ENCODE measurements at places on chromosomes 4 and X. TPM values are rescaled to one million over a fixed set of nuclear protein-coding genes. Genes with fewer than 3 reads are reported as not detected.

- no peaks in the 10 kb centered on the region for H3K27me3 ChIP-seq
- H3K4me3 ChIP-seq = no peak overlapping the region
- no peak overlapping the region for H3K27ac ChIP-seq
These were observed 77.7 kb downstream of the MAML3 start for GRCh38 chr4:140076307-140076706.

DNA sequence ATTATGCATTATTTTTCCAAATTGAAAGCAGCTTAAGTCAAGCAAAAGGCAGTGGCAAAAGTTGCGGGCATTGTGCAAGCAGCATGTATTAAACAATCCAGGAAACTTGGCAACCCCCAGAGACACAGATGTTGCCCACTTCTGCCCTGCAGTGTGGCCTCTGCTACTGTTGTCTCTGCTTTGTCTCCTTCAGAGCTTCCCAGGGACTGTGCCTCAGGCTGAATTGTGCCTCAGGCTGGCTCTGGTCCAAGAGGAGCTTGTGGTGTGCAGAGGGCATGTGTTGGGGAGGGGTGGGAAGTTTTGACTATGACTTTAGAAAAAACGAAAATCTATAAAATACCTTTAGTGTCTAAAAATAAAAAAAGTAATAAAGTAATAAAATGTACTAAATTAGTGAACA lies 201.4 kb downstream of the CCSER1 start:
- H3K4me3 ChIP-seq = no peak overlapping the region
- no peaks in the 10 kb centered on the region for H3K27me3 ChIP-seq
- no peak for DNase-seq

DNA sequence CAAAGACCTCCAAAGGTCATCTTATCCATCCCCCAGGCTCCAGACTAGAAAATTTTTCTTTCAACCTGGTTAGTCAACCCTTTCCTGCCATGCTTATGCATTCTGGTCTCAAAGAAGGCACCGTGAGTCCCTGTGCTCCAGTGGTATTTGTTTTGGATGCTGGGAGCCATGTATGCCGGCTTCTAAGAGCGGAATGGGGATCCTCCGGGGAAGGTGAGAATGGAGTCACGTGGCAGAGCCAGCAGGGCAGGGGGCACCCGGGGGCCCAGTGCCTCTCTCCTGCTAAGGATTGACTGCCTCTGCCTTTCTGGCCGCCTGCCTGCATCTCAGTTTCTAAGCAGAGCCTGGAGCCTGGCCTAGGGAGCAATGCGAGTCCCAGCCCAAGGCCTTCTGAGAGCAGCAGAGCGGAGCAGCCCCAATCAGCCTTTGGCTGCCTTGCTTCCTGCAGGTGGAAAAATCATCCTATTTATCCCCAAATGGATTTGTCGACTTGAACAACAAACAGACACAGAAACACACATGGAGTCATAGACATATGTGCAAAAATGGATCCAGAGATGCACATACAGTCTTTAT lies 141.0 kb downstream of the PJA1 start:
- H3K27ac ChIP-seq = no peak overlapping the region
- H3K4me3 ChIP-seq = no peak overlapping the region
- no peaks in the 10 kb centered on the region for H3K27me3 ChIP-seq
- H3K36me3 ChIP-seq = no peaks in the 10 kb centered on the region

- DNase-seq = no peak
- H3K4me3 ChIP-seq = no peak overlapping the region
- no peaks in the 10 kb centered on the region for H3K36me3 ChIP-seq
- H3K4me1 ChIP-seq = peaks cover 1% of the 10 kb centered on the region
- H3K27ac ChIP-seq = no peak overlapping the region
These were observed 19.6 kb downstream of the IL13RA2 start for GRCh38 chrX:114997779-114998178.

DNA sequence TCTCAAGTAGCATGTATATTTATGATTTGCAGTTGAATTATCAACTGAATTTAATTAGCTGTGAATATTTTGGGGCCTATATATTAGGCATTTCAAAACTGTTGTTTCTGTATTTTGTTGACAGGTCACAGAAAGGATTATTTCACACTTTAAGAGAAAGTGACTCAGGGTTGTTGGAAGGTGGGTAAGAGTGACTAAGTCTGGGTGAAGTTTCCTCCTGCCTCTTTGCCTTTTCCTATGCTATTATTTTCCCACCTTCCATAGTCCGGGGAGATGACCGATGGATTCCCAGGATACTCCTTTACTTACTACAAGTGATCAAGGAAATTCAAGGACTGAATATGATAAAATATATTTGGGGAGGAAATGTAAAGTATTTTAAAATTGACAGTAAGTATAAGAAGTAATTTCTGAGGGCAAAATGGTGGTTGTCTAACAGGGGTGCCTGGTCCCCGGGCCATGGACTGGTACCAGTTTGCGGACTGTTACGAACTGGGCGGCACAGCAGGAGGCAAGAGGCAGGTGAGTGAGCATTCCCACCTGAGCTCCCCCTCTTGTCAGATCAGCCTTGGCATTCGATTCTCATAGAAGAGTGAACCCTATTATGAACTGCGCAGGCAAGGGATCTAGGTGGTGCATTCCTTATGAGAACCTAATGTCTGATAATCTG lies 175.5 kb upstream of the GPRIN3 start:
- DNase-seq = no peak
- no peaks in the 10 kb centered on the region for H3K36me3 ChIP-seq
- H3K27ac ChIP-seq = no peak overlapping the region
- no peak overlapping the region for H3K4me3 ChIP-seq
- H3K4me1 ChIP-seq = no peaks in the 10 kb centered on the region

- H3K4me3 ChIP-seq = peak overlapping the region; percentile 96
- H3K27me3 ChIP-seq = no peaks in the 10 kb centered on the region
- no peaks in the 10 kb centered on the region for H3K4me1 ChIP-seq
- H3K36me3 ChIP-seq = no peaks in the 10 kb centered on the region
- DNase-seq = peak; percentile 54
These were observed 660 bp downstream of the WWC2 start for GRCh38 chr4:183099537-183100297.

DNA sequence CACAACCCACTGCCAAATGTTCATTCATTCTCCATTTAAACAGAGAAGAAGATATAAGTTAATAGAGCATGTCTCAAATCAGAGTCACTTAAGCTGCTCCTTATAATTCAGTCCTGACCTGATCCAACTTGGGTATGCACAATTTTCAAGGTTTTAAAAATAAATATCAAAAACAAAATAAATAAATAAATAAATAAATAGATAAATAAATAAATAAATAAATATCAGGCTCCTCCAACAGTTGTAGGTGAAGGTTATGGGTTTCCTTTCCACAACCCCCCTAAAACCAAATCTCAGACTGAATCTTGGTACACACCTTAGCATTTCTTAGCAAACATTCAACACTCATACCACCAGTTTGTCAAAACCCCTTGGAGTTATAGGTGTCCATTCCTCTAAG lies 204.4 kb downstream of the PARM1 start:
- H3K27ac ChIP-seq = no peak overlapping the region
- no peaks in the 10 kb centered on the region for H3K36me3 ChIP-seq
- DNase-seq = no peak
- H3K27me3 ChIP-seq = no peaks in the 10 kb centered on the region
- no peaks in the 10 kb centered on the region for H3K4me1 ChIP-seq

GRCh38 chr4:79850626-79851025 lies 222.4 kb downstream of the ANTXR2 start:
- no peaks in the 10 kb centered on the region for H3K36me3 ChIP-seq
- peaks cover 1% of the 10 kb centered on the region for H3K4me1 ChIP-seq
- no peak for DNase-seq
- no peaks in the 10 kb centered on the region for H3K27me3 ChIP-seq

- H3K36me3 ChIP-seq = no peaks in the 10 kb centered on the region
- no peaks in the 10 kb centered on the region for H3K27me3 ChIP-seq
- H3K27ac ChIP-seq = no peak overlapping the region
- no peaks in the 10 kb centered on the region for H3K4me1 ChIP-seq
These were observed 65.4 kb downstream of the RTL3 start for GRCh38 chrX:78593701-78594100.

- no peak overlapping the region for H3K27ac ChIP-seq
- no peaks in the 10 kb centered on the region for H3K36me3 ChIP-seq
- H3K4me1 ChIP-seq = no peaks in the 10 kb centered on the region
- DNase-seq = no peak
These were observed 587.2 kb downstream of the EPHA5 start for GRCh38 chr4:65083076-65083475.

DNA sequence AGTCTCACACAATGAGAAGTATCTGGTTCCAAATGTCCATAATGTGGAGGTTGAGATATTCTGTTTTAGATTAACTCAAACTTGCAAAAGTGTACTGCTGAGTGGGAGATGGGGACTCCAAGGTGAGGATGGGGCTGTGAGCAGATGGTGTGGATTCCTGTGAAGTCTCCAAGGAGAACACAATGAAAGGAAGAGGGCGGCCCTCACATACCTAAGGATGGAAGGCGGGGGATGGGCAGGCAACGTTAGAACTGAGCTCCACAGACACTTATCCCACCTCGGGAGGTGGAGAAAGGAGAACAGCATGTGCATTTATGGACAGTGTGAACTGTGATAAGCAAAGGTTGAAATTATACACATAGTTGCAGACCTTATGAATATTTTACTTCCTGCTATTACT lies 9.9 kb upstream of the SPATA4 start:
- H3K27ac ChIP-seq = no peak overlapping the region
- H3K4me3 ChIP-seq = no peak overlapping the region
- no peaks in the 10 kb centered on the region for H3K4me1 ChIP-seq

DNA sequence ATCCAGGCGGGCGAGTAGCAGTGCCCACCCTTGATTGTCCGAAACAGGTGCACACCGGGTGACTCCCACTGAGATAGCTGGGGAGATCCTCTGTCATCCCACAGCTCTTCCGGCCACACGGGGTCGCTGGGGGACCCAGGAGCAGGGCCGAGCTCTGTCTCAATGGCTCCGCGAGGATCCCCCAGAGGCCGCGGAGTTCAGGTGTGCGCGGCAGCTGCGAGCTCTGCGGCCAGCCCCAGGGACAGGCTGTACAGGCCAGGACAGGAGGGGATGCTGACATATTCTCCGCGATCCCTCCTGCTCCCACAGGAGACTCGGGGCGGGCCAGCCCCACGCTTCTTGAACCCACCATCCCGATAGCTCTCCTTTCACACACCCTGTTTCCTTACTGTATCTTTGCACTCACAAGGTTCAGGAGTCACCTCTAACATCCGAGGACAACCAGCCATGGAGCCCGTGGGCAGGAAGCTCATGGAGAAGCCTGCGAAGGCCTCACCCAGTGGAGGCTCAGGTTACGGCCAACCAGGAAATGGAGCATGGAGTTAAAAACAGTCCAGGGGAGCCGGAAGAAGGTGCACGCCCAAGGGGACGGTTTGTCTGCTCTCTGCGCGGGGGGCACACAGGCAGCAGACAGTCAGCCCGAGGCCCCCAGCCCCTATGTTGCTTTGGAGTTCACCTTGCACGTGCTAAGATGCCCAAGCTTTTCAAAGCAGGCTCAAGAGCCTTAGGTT lies 77.9 kb upstream of the AMELX start:
- DNase-seq = no peak
- no peak overlapping the region for H3K27ac ChIP-seq
- H3K4me3 ChIP-seq = no peak overlapping the region
- no peaks in the 10 kb centered on the region for H3K27me3 ChIP-seq
- H3K4me1 ChIP-seq = no peaks in the 10 kb centered on the region
- H3K36me3 ChIP-seq = no peaks in the 10 kb centered on the region

DNA sequence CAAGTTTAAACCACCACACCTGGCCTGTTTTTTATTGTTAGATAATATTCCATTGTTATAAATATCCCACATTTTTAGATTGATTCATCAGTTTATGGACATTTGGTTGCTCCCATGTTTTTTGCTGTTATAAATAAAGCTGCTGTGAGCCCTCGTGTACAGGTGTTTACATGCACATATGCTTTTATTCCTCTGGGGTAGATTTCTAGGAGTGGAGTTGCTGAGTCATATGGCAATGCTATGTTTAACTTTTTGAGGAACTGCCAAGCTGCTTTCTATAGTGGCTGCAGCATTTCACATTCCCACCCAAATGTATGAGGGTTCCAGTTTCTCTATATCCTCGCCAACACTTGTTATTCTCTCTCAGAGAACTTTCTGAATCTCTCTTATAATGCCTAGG lies 90.5 kb downstream of the TBL1X start:
- H3K36me3 ChIP-seq = no peaks in the 10 kb centered on the region
- no peaks in the 10 kb centered on the region for H3K4me1 ChIP-seq
- DNase-seq = no peak
- no peaks in the 10 kb centered on the region for H3K27me3 ChIP-seq
- no peak overlapping the region for H3K27ac ChIP-seq

DNA sequence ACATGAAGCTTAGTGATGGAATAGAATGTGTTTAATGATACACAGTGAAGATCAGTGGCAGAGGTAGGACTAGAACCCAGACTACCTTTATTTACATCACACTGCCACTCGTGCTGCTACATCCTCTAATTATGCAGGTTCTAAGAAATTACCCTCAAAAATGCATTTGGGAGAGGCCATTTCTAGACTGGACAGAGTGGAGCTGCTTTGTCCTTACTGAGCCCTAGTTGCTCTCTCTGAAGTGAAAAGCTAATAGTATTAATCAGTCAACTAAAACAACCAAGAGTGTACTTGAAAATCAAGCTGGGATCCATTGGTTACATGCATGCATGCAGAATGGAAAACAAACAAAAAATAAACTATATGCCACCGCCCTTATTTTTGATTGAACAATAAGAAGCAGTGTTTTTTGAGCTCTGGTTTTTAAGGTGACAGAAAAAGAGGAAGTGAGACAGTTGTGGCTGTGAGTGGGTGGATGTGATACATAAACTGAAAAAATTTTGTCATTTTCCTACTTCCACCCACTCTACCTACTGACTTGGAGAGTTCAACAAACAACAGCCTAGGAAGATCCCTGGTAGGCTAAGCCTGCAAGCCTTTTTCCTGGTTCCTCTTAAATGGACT lies 6.8 kb upstream of the VSIG4 start:
- DNase-seq = no peak
- no peaks in the 10 kb centered on the region for H3K4me1 ChIP-seq
- H3K27ac ChIP-seq = no peak overlapping the region
- H3K36me3 ChIP-seq = no peaks in the 10 kb centered on the region
- H3K4me3 ChIP-seq = no peak overlapping the region

DNA sequence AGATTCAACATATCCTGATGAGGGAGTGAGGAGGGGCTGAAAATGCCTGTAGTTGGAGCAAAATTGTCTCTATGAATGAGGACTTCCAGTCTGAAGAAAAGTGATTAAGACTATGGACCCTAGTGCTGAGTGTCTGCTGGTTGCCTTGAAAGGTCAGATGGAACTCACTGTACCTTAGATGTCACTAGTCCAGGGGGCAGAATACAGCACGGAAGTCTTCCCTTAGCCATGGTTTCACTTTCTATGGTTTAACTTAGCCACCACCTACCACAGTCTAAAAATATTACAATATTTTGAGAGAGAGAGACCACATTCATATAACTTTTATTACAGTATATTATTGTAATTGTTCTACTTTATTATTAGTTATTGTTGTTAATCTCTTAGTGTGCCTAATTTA lies 223.1 kb downstream of the FMR1NB start:
- no peak overlapping the region for H3K27ac ChIP-seq
- no peaks in the 10 kb centered on the region for H3K4me1 ChIP-seq
- H3K27me3 ChIP-seq = no peaks in the 10 kb centered on the region
- no peak for DNase-seq

Gene MAGEE1
- 6.1 TPM for total RNA-seq

Gene SLC2A9
- 16.5 TPM for total RNA-seq

Gene COX7B2
- not detected for total RNA-seq

Gene CT45A2
- total RNA-seq = not detected

Gene SORBS2
- 289 TPM for total RNA-seq

Gene MAP7D2
- 0.23 TPM for total RNA-seq

Gene CYBB
- total RNA-seq = 43.2 TPM

Measured in aorta (tissue), 5 donors.